ENCODE measurements at places on chromosomes 12 and 14.

- DNase-seq = peak; percentile 41
Measured at GRCh38 chr12:123150744-123151456, at the start of gene PITPNM2. PITPNM2 (minus strand) TSS chr12:123151090; CDS start chr12:123034590, 116,500 bp downstream.

DNA sequence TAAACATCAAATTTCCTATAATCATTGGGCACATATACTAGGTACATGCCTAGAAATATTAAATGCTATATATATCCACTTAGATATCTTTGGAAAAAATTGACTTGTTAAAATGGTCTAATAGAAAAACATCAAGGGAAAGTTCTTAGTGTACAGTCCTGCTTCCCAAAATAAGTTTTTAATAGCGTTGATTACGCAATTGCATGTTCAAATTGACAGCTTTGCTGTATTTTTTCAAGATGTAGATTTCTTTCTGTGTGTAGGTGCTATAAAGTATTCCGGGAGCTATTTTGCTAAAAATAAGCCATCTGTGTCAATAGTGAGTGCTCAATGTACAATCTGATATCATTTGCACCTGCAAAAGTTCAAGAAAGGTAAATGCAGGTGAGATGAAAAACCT lies 463.9 kb upstream of the ATP2B1 start:
- DNase-seq = no peak

- no peak for DNase-seq
Measured at GRCh38 chr12:95986635-95987570, 9.2 kb downstream of the HAL start.

DNA sequence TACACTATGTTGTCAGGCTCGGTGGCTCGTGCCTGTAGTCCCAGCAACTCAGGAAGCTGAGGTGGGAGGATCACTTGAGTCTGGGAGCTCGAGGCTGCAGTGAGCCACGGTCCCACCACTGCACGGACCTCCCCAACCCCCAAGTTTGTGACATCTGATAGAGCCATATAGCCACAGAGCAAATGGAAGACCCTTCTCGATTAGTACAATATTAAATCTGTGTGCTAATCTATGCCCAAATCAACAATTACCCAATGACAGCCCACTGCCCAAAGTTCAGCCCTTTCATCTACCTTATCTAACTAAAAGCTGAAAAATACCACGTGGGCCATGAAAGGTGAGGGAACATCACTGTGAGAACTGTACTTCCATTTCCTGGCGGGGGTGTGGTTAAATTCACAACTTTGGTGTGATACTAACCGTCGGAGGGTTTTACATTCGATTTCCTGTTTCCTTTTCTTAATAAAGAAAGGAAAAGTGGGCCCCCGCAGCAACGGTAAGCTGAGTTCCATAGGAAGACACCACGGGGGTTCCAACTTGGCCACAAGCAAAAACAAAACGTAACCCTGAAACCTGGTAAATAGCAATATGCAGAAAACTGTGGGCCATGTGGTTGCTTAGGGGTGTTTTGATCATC lies 31.2 kb upstream of the FOS start:
- no peak for DNase-seq

DNA sequence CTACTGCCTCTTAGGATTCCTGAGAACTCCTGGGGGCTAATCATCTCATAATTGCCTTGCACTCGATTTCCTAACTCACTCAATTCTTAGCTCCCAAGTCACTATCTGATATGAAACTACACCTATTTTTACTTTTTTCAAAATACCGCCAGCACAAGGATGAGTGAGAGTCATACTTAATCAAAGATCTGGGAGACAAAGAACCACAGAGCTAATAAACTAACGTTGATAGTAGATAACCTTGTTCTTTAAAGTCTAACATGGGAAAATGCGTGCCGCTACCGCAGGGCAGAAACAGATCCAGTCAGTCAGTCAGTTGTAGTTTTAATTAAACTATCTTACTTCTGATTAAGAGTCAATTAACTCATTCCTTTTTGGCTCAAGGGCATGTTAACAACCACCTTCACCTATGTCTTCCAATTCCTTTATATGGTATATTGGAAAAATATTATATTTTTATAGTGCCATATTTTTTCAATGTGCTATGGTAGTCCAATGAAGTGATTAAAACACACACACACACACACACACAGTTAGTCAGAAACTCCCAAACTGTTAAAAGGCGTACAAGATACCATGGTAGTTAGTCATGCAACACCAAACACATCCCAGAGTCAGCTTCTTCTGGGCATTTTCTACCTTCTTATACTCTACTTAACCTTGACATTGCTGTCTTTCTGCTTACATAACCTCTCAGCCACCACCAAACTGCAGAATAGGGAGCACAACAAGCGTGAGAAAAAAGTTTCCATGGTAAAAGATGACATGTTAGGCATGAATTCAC lies 114.0 kb downstream of the KLHL28 start:
- DNase-seq = no peak

DNA sequence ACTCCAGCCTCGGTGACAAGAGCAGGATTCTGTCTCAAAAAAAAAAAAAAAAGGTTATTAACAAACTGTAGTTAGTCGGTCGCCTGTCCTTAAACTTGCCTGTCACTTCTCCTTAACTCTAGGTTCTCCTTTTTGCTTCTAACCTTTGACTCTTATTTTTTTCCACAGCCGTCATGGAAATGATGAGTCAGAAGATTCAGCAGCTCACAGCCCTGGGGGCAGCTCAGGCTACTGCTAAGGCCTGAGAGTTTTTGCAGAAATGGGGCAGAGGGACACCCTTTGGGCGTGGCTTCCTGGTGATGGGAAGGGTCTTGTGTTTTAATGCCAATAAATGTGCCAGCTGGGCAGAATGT lies 418 bp upstream of the MYG1 start:
- DNase-seq = no peak

GRCh38 chr14:30330033-30330432 lies 228.9 kb upstream of the G2E3 start:
- DNase-seq = no peak

DNA sequence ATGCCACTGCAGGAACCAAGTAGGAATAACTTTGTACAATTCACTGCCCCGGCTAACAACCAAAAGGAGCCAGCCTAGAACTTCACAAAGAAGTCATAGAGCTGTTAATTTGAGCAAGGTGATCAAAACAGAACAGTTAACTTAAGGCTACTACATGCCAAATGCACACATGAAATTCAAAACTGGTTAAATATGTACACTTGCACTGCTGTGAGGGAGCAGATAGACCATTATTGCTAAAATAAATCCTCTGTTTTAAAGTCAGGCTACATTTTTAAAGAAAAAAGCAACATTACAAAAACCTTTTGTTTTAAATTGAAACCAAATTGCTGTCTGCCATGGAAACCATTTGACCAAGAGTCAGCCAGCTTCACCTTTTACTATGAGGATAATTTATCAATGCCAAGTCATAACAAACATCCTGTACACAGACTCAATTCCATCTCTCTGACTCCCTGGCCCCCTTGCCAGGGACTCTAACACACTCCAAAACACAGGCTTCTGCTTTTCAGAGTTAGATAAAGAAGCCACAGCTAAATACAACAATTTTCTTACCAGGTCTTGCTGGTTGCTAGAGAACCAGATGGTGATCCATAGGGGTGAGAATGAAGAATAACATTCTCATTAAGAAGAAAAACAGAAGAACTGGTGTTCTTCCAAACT lies 84.0 kb downstream of the LRP6 start:
- DNase-seq = no peak

- DNase-seq = no peak
Measured at GRCh38 chr14:21768116-21768874, 94.7 kb upstream of the OR4E1 start.

- DNase-seq = no peak
Measured at GRCh38 chr12:86917121-86917520, 660.9 kb upstream of the MGAT4C start.

- DNase-seq = no peak
Measured at GRCh38 chr12:88650715-88651114, 70.4 kb upstream of the KITLG start.

DNA sequence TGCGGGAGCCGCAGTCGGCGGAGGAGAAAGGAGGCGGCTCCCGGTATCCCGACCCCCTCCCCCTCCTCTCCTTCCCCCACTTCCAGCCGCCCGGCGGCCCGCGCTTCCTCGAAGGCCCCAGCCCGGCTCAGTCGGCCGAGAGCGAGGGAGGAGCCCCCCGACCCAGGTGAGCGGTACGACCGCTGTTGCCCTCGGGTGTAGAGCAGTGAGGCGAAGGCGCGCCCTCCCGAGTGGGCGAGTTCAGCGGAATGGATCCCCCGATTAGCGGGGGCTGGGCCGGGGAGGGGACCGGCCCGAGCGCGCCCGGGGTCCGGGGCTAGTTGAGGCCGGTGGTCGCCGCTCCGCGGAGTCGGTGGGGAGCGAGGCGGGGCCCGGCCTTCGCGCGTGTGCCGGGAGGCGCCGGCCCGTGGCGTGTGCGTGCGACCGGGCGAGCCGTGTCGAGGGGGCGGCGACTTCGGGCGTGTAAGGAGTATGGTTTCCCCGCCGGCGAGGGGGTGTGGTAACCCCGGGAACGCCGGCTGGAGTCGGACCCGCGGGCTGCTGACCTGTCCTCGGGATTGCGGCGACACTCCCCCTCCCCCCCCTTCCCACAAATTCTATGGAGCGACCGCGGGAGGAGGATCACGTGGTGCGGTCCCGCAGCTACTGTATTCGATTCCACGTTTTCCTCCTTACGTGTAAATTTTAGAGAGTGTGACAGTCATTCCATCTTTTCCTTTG lies 501 bp downstream of the RIMKLB start:
- peak; percentile 37 for DNase-seq

- DNase-seq = no peak
Measured at GRCh38 chr12:86727160-86727559, 471.0 kb upstream of the MGAT4C start.

- DNase-seq = no peak
Measured at GRCh38 chr12:54571193-54572188, 17.0 kb downstream of the PPP1R1A start.

DNA sequence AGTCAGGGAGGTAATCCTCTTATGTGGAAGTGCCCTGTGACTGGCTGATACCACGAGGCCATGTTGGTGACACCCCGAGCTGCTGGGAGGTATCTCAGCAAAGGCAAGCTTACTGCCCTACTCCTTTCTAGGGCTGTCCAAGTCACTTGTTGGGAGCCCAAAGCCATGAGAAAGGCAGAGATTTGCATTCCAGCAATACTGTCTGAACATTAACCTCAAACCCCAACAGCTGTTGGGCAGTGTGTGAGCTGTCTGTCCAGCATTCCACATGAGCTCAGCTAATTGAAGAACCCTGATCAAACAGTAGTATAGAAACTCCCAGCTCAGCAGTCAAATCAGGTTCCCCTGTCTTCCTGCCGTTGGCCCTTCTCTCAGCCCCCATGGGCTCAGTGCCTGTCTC lies 9.2 kb downstream of the ABHD4 start:
- no peak for DNase-seq

DNA sequence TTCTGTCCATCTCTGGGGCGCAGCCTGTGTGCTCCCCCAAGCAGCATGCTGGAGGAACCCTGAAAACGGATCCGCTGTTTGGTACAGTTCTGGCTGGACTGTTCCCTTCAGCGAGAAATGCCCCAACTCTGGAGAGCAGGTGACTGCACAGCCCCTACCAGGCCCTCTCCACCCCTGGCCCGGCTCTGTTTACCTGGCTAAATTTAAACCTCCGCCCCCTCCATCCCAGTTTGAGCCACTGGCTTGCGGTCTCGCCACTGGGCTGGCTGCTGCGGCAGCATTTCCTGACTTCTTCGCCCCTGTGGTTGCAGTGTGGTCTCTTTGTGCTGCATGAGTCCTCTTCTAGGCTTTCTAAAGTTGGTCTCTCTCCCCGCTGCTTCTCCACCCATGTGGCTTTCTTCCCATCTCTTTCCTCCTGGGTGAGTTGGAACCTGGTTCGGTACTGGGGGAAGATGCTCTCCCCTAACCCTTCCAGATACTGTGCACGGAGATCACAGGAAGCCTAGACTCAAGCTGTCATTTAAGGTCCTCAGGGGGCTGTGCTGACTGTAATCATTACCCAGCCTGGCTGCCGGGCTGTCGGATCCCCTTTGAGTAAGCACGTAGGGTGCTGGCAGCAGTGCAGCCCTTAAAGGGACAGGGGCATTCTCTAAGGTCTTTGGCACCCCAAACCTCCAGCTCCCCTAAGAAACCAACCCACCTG lies 60.6 kb downstream of the FBXL14 start:
- DNase-seq = no peak

- DNase-seq = no peak
Measured at GRCh38 chr12:47941871-47942613, 21.4 kb upstream of the TMEM106C start.

DNA sequence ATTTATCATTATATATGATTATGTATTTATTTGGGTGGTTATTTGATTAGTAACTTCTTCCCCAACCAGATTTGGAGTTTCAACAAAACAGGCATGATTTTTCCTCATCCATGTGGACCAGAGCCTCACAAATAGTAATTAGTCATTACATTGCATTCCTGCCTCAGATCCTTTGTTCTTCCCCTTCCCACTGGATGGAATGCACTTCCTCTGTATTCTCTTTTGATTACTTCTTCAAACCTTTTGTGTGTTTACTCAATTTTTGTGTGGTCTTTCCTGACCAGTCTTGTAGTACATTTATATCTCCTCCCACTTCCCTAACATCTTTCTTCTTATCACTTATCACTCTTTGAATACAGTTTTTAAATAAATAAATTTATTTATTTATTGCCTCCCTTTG lies 15.5 kb downstream of the SYT1 start:
- DNase-seq = no peak

GRCh38 chr14:93811676-93812075 lies 23.4 kb upstream of the PRIMA1 start:
- DNase-seq = no peak

DNA sequence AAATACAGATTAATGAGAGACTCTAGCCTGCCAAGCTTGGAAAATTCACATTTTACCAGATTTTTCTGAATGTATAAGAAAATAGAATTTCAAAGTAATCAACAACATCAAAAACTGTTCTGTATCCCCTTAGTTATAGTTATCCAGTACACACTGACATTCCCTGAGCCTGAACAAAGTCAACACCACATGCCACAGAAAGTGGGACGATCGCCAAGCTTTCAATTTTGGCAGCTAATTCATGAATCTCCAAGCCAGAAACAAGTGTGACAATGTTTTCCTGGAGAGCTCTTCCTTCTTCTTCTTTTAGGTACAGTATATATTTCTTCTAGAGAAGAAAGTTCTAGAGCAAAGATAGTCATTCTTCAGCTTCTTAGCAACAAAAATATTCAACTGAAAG lies 290.2 kb downstream of the PRKD1 start:
- no peak for DNase-seq

DNA sequence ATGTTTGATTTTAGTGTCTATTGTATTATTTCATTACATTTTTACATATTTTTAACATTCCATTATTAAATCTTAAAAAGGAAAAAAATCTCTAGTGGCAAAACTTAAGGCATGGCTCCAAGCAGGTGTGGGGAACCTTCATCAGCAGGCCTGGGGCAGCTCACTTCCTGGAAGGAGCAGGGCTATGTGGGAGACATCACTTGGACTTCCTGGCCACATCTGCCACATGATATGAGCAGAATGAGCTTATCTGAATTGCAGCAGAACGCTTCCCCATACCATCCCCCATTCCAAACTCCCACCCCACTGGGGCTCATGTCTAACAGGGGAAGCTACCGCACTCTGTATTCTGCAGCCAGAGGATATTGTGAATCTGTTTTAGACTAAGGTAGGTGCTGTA lies 35.0 kb upstream of the KCNA1 start:
- DNase-seq = no peak
